GF-D8 (cell line): ENCODE measurements at places on chromosomes 3 and 15.

- no peak for DNase-seq
Measured at GRCh38 chr3:124633524-124633923, 96.7 kb upstream of the UMPS start.

DNA sequence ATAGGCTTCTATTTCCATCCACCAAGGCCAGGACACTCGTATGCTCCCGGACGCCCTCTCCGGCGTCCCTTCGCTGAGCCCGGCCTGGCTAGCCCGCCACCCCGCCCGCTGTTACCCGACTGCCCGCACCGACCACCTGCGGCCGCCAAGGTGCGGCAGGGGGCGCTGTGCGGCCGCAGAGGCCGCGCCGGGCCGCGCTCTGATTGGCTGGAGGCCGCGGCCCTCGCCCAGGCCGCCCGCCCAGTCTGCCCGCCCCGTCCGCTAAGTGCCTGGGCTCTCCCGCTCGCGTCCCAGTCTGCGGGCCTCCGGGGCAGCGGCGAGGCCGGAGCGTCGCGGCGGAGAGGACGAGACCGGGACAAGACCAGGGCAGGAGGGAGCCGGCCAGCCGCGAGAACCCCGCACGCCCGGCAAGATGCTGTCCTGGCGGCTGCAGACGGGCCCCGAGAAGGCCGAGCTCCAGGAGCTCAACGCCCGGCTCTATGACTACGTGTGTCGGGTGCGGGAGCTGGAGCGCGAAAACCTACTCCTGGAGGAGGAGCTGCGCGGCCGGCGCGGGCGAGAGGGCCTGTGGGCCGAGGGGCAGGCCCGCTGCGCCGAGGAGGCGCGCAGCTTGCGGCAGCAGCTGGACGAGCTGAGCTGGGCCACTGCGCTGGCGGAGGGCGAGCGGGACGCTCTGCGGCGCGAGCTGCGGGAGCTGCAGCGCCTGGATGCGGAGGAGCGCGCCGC, at the start of gene SYNM:
SYNM (plus strand) TSS at position 293 of the 726 bp plus-strand sequence; CDS start at position 413, 120 bp downstream.
- DNase-seq, result no peak

GRCh38 chr15:62545467-62546227, 380.6 kb upstream of the C2CD4B start:
- DNase-seq, result no peak

DNA sequence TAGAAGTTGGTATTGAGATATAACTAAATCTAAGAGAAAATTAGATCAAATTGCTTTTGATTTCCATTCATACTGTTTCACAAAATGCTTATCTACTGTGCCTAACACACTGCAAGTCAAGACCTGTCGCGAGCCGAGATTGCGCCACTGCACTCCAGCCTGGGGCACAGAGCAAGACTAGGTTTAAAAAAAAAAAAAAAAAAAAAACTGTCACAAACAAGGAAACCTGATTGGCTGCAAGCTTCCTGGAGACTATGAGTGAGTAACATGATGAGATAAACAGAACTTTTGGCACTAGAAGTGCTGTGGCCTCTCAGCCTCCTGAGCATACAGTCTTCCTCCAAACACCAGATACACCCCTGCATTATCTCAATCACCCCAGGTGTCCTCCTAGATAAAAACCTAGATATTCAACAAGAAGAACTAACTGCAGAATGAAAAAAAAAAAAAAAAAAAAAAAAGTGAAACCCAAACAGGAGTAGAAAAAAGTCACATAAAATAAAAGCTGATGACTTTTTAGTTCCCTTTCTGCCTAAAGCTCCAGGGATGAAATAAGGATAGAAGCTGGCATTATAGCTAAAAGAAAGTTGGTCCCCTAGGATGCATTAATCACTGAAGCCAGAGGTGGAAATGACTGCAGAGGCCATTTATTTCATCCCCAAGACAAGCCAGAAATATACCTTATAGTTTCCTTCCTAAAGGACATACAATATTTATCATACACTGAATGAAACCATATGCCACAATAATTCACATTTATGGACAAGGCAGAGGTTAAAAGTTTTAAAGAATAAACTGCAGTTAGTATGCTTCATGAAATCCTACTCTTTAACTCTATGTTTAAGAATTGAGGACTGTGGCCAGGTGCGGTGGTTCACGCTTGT, 82.4 kb downstream of the P3H2 start:
- no peak for DNase-seq

GRCh38 chr3:106126067-106126845, 257.4 kb upstream of the CBLB start:
- DNase-seq, result no peak

DNA sequence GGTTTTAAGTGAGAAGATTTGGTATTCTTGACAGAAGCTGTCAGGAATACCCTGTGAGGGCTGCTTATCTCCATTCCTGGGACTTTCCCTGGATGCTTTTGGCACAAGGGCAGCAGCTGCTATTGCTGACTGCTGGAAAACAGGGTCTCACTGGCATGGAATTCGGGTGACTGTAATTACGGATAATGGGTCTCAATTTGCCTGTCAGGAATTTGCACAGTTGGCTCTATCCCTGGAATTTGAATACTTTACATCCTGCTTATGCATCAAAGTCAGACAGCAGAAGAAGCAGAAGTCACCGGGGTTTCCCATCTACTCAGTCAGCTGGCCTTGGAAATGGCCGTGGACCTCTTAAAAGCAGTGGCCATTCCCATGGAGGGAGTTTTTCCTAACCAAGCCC, 25.9 kb upstream of the AKAP13 start:
- DNase-seq, result no peak

DNA sequence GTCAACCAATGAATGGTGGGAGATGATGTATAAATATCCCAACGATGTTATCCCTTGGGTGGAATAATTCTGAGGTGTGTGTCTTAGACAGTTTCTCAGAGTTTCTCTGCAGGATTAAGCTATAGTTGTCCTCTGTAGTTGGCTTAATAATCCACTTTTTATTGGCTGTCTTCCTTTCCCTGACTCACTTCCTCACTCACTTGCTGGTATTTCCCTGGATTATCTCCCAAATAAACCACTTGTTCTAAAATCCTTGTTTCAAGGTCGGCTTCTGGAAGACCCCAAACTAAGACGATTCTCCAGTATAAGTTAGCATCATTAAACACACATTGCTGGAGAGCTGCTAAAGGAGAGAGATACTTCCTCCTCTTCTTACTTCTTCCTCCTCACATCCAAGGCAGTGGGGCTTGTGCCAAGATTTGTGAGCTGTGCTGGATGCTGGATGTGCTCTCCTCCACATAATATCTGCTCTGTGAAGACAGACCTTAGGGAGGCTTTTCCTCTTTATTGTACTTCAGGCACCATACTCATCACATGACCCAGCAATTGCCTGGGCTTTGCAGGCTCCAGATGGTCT, 22.5 kb upstream of the ROPN1 start:
- DNase-seq, result no peak

DNA sequence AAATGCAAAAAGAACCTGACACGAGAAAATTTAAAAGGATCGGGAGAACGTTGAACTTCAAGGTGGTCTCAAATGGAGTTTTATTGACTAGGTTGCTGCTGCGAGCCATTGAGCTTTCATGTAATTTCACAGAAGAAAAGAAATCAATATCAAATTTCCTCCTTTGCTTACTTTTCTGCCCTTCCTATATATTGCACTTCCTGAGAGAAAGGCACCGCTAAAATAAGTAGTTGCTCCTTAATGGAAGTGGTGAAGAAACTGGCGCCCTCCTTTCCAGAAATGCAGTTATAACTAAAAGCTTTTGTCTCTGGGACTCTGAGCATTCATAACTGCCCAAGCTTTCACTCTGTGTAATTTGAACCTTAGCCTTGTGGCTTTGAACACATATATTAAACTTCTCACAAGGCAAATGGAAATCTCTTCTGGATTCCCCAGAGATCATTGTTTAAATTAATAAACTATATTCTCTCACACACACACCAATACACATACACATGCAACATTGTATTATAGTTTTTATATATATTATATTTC, 13.4 kb downstream of the EID1 start:
- no peak for DNase-seq

DNA sequence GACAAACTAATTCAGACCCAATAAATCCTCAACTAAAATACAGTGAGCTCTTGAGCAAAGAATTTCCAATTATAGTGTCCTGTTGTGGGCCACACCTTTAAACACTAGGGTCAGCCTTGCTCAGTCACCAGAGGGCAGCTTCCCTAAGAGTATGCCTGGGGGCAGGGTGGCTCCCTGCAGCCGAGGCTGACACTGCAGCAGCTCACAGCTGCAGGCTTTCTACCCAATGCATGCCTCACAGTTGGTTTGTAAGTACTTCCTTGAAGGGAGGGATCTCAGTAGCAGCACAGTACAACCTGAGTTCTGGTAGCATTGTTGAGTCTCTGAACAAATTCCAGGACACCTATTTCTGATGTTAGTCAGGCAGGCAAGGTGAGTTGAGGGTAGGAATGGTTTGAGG, 335.6 kb downstream of the TUSC7 start:
- DNase-seq, result no peak

DNA sequence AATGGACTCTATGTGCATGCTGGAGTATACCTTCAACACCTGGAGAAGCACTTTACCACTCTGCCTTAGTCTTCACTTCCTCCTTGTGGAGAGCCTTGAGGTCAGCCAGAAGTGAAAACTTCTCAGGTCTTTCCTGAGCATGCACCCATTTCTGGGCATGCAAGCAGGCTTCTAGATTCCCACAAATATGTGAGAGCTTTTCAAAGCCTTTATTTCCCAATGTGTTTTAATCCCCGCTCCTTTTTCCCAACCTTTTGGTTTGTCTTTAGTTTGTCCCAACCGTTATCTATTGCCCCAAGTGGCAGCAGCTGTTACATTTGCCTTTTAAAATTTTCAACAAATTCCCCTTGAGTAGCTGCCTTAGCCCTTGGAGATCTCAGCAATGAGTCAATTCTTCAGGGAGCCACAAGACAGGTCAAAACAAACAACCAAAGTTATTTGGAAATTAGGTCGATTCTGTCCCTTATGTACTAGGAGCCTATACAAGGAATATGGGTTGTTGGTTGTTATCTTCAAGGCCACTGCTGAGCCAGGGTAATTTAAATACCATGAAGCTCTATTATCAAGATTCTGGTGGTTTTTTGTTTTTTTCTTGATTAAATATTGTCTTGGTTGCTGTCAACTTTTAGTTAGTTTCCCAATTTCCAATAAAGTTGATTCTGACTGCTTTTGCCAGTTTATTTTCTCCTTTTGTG, 44.4 kb downstream of the LSM3 start:
- no peak for DNase-seq

DNA sequence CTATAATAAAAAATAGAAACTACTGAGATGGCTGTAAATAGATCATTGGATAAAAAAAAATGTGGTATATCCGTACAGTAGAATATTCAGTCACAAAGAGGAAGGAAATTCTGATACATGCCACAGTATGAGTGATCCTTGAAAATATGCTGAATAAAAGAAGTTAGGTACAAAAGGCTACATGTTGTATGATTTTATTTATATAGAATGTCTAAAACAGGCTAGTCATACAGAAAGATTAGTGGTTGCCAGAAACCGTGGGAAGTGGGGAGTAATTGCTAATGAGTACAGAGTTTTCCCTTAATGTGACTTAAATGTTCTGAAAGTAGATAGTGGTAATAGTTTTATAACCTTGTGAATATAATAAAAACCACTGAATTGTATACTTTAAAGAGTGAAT, 24.9 kb upstream of the FAH start:
- no peak for DNase-seq

GRCh38 chr3:72336821-72337479, 511.3 kb downstream of the SHQ1 start:
- DNase-seq, result no peak

- DNase-seq, result no peak
Measured at GRCh38 chr3:63070476-63070810, 195.2 kb upstream of the CADPS start.

GRCh38 chr3:62462104-62462762, 88.9 kb upstream of the FEZF2 start:
- DNase-seq, result no peak
